Smooth muscle cell of the pulmonary artery (primary cell): ENCODE measurements at places on chromosomes 2 and 18. TPM values are rescaled to one million over a fixed set of nuclear protein-coding genes. Genes with fewer than 3 reads are reported as not detected.

Gene SLC5A7
- total RNA-seq: not detected in 2 replicates

Gene RUFY4
- total RNA-seq: not detected in 2 replicates

Gene DYSF
- total RNA-seq: 2.3 TPM in 2 replicates

Gene CAPN14
- total RNA-seq: 0.23 and 0.26 TPM in 2 replicates

Gene GBX2
- 0.13 TPM in 2 replicates for total RNA-seq

Gene APOB
- under 0.01 TPM in 1 of 2 replicates, not detected in the other for total RNA-seq

Gene IL1RL1
- 4.3 and 40.2 TPM in 2 replicates for total RNA-seq

Gene DHRS9
- 0.98 and 2.7 TPM in 2 replicates for total RNA-seq

Gene HTR2B
- total RNA-seq: 23.9 and 37.3 TPM in 2 replicates

Gene PARD3B
- 13.6 and 14.7 TPM in 2 replicates for total RNA-seq

Gene SERPINB4
- not detected in 2 replicates for total RNA-seq

Gene ORMDL1
- 46.7 and 54.2 TPM in 2 replicates for total RNA-seq

Gene ARHGAP28
- 0.03 and 7.2 TPM in 2 replicates for total RNA-seq

Gene CD8A
- 0.07 TPM in 1 of 2 replicates, not detected in the other for total RNA-seq

Gene SLC9A4
- 0.03 TPM in 1 of 2 replicates, not detected in the other for total RNA-seq

Gene FOXI3
- total RNA-seq: not detected in 2 replicates

Gene C2orf80
- total RNA-seq: not detected in 2 replicates

Gene WNT6
- not detected in 2 replicates for total RNA-seq

Gene KCNG3
- total RNA-seq: not detected in 2 replicates

Gene SNORC
- total RNA-seq: 0.65 and 1.6 TPM in 2 replicates

Gene CD302
- 5.2 and 11.1 TPM in 2 replicates for total RNA-seq

Gene INSIG2
- total RNA-seq: 27.5 and 36.9 TPM in 2 replicates

Gene C2orf78
- total RNA-seq: not detected in 2 replicates

Gene PRKAG3
- 0.10 and 0.52 TPM in 2 replicates for total RNA-seq

Gene CDKL4
- total RNA-seq: 0.66 and 0.91 TPM in 2 replicates

Gene TTN
- total RNA-seq: 1.2 and 3.3 TPM in 2 replicates

Gene LOXHD1
- not detected in 2 replicates for total RNA-seq

Gene VWC2L
- not detected in 2 replicates for total RNA-seq

Gene ADCYAP1
- total RNA-seq: not detected in 2 replicates

Gene GPR55
- not detected in 2 replicates for total RNA-seq

Gene PPP4R3B
- total RNA-seq: 39.9 and 53.2 TPM in 2 replicates

Gene SERPINB3
- total RNA-seq: 0.07 TPM in 1 of 2 replicates, not detected in the other

Gene MMADHC
- 116 and 147 TPM in 2 replicates for total RNA-seq

Gene CDH19
- 0.33 and 4.3 TPM in 2 replicates for total RNA-seq

Gene TAF4B
- total RNA-seq: 2.7 and 3.3 TPM in 2 replicates

Gene DNAJC27
- 4.0 and 4.7 TPM in 2 replicates for total RNA-seq

Gene MYOM1
- total RNA-seq: 2.5 and 4.3 TPM in 2 replicates

Gene CD207
- not detected in 2 replicates for total RNA-seq

Gene LCLAT1
- total RNA-seq: 21.7 and 25.1 TPM in 2 replicates

Gene APLF
- total RNA-seq: 3.5 and 5.6 TPM in 2 replicates

Gene MARS2
- 2.5 and 5.4 TPM in 2 replicates for total RNA-seq

Gene ZNF24
- 22.3 and 26.8 TPM in 2 replicates for total RNA-seq

Gene HOXD3
- total RNA-seq: 0.26 and 3.2 TPM in 2 replicates

Gene LYPD6
- 0.07 TPM in 1 of 2 replicates, not detected in the other for total RNA-seq

Gene SH3RF3
- 7.8 and 10.8 TPM in 2 replicates for total RNA-seq

Gene NAT8
- total RNA-seq: not detected in 2 replicates

Gene RFTN2
- total RNA-seq: 3.5 and 10.0 TPM in 2 replicates

Gene RASGRP3
- total RNA-seq: 2.1 and 3.0 TPM in 2 replicates

Gene FIGN
- total RNA-seq: 0.99 and 2.7 TPM in 2 replicates

Gene CXCR1
- total RNA-seq: not detected in 2 replicates

Gene PDCD1
- not detected in 2 replicates for total RNA-seq

Gene MAP3K19
- not detected in 2 replicates for total RNA-seq
